ENCODE measurements at places on chromosomes 16 and 17.

- DNase-seq, result no peak
Measured at GRCh38 chr17:72021417-72022041, 99.3 kb upstream of the SOX9 start.

DNA sequence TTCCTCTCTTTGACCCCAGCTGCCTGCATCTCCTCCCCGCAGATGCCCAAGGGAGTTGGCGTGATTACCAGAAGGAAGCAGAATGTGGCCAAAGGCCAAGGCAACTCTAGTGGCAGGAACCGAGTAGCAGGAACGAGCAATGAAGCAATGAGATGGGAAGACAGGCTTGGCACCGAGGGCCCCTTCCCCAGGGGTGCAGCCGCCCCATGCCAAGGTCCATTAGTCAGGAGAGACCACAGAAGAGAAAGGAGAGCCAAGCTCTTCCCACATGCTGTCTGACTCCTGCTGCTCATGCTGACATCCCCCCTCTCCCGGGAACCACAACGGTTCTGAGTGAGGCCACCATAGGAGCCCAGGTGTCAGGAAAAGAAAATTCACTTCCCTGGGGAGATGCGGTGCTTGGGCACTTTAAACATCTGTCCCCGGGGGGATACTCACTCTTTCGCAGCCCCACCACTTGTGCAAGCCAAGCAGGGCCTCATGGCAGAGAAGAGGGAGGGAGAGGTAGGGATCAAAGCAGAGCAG lies 67.4 kb downstream of the MYO18A start:
- DNase-seq, result no peak

DNA sequence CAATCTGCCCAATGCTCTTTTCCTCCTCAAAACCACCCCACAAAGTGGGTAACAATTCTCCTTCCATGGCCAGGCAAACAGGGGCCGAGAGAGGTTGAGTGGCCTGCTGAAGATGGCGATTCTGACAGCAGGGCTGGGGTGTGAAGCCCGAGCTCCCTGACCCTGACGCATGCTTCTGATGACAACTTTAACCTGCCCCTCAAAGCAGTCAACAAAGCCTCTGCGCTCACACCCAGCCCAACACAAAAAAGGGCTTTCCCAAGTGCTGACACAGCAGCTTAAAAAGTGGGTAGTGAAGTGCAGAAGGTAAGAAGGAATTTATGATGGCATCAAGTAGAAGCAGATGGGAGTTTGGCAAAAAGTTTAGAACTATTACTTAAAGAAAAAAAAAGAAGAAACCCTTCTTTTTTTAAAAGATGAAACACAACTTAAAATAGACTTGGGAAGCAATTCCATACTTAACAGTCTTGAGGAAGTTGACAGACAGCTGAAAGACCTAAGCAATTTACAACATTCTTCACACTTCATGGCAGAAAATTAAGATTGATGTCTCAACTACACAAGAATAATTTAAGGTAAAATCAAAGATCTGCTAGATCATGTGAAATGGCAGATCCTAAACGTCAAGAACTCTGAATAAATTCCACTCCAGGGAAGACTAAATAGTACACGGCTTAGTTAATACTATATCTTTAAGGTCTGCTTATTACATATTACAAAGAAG lies 133.9 kb downstream of the PARN start:
- no peak for DNase-seq

- DNase-seq, result no peak
Measured at GRCh38 chr17:76565728-76566612, 19.7 kb downstream of the ST6GALNAC2 start.

DNA sequence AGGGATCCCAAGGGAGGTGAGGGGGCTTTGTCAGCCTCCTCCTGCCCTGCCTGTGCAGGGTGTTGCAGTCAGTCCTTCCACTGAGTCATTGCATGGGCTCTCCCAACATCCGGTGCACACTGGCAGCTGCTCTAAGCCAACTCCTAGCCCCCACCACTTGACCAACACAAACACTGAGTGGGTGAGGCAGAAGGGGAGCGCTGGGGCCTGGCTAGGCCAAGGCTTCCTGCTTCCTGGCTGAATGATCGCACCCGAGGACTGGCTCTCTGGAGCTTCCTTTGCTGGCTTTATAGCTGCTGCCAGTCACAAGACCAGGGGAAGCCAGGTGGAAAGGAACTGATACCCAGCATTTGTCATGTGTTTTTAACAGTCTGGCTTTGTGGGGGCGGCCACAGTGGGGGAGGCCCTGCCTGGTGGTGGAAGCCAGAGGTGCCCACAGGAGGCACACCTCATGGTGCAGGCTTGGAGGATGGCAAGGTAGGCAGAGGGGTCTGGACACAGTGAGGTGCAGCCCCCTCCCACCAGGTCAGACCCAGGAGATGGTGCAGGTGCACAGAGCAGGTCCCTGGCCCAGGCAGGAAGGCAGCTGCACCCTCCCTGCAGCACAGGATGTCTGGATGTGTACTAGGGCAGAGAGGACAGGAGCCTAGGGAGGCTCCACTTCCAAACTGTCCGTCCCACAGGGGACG lies 6.8 kb downstream of the MPG start:
- peak; percentile 81 for DNase-seq

- no peak for DNase-seq
Measured at GRCh38 chr16:23950898-23951297, 115.1 kb downstream of the PRKCB start.

DNA sequence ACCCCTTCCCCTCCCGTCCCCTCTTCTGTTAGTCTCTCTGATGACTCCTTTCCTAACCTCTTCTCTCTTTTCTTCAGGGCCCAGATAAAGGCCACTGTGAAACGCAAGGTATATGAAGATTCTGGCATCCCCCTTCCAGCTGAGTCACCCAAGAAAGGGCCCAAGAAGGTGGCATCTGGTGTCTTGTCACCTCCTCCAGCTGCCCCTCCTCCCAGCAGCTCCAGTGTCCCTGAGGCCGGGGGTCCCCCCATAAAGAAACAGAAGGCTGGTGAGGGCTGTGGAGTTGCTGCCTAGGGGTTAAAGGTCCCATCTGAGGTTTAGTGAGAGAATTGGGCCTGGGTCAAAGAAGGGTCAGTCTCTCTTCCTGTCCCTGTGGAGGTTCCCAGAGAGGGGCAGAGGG lies 4.0 kb downstream of the RNASEK start:
- DNase-seq, result no peak

GRCh38 chr17:74754832-74755231 lies 6.4 kb downstream of the NHERF1 start:
- no peak for DNase-seq

DNA sequence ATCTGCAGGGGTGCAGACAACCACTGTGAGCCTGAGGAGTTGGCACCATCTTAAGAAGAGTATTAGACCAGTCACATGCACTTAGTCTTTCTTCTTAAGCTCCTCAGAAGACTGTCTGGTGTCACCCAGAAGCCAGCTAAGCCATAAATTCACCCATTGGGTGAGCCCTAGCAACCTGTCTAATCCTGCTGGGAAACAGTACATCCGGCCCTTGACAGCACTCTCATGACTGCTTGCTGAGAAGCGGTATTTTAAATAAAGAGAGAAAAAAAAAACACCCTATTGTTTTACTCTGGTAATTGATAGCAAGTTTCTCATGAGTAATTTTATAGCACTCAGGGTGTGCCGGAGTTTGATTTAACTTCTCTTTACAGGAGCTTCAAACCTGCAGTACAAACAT lies 134.7 kb downstream of the SOX9 start:
- DNase-seq, result peak; percentile 31

Measured in bronchial epithelial cell (primary cell).